ENCODE measurements at places on chromosomes 4 and X.

DNA sequence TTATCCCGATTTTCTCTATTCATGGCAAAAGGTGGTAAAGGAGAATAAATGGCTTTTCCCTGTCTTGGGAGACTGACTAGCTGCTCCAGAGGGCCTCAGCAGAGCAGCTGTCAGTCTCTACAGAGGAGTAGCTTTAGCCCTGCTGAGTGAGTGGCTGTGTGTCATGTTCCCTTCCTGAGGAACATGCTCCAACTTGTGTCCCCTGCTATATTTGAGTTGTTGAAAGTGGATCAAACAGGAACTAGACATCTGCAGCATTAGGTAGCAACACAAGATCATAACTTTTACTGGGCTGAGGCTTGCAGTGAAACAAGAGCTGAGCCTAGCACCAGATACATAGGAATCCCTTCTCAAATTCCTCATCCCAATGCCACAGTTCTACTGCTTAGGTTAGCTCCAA, 26.7 kb upstream of the PLAC1 start:
- DNase-seq = no peak

GRCh38 chr4:128573781-128574508, 235.6 kb upstream of the JADE1 start:
- DNase-seq = peak; percentile 63

DNA sequence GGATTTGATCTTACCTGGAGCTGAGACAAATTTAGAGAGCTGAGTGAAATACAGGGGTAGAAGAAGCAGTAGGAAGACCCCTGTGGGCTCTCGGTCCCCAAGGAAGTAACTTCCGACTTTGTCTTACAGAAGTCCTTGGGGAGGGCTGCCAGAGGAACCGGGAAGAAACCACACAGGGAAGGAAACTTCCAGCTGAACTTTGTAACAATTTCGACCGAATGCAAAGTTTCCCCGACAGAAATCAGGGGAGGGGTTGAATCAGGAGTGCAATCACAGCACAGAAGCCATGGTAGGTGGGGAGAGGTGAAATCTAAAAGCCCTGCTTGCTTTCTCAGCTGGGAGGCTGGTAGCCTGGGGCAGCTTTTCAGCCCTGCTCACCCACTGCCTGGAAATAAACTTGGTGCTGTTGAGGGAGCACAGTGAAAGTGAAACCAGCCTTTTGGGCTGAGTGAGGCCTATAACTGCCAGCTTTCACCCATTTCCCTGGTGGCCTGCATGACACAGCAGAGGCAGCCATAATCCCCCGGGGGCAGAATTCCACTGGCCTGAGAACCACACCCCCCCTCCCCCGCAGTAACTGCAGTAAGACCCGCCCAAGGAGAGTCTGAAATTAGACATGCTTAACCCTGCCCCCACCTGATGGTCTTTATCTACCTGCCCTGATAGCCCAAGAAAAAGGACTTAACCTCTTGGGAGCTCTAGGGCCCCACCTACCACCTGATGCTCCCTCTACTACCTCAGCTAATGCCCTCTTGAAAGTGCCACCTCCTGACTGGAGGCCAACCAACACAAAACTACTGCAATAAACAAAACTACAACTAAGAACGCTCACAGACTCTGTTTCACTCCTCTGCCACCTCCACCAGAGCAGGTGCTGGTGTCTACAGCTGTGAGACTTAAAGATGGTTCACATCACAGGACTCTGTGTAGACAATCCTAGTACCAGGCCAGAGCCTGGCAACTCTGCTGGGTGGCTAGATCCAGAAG, 248.2 kb downstream of the PARM1 start:
- DNase-seq = no peak

DNA sequence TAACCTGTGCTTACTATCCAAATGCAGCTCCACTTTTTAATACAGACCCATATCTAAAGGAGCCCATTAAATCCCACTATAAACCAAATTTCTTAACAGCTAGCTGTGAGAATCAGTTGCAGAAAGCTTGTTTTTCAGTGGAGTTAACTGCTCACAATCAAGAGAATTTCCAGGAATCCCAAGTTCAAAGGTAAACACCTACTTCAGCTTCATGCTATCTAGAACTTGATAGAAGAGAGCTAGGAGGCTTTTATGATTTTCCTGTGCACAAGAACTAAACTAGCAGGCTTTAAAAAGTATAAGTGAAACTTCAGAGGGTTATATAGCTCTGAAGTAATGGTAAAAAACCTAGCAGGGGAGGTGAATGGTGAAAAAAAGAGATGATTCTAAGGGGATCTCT, 96.2 kb upstream of the PABPC4L start:
- no peak for DNase-seq

DNA sequence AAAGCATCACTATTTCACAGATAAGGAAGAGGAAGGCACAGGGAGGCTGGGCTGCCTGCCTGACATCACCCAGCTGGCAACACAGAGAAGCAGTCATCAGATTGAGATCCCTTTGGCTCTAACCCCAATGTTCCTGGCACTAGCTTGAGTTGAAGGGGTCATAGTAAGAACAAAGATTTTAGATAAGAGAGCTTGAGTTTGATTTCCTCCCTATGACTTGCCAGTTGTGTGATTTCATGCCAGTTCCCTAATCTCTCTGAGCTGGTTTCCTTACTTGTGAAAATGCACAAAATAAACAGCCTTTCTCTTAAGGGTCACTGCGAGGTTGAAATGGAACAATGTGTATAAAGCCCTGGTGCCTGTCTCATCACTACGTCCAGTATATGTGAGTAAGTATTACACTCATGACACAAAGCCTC, 475.4 kb upstream of the HS3ST1 start:
- no peak for DNase-seq

DNA sequence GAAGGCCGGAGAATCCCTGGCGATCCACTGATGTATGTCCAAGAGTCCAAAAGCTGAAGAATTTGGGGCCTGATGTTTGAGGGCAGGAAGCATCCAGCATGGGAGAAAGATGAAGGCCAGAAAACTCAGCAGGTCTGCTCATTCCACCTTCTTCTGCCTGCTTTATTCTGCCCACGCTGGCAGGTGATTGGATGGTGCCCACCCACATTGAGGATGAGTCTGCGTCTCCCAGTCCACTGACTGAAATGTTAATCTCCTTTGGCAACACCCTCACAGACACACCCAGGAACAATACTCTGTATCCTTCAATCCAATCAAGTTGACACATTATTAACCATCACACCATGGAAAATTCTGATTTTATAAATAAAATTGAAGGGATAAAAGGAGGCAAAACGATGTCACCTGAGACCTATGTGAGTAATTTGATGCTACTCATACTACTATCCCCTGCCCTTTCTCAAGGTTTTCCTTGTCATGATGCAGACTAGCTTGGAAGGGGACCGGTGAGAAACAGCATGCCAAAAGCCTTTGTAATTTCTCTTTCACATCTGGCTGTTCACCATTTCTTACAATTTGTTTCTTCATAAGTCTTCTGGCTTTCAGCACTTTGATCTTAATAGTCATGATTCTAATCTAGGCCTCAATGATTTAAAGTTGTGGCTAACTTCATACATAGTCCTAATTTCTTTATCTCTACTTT, 9.7 kb upstream of the PYURF start:
- DNase-seq = peak; percentile 24

GRCh38 chr4:4481399-4481994, 60.4 kb downstream of the STX18 start:
- DNase-seq = no peak

DNA sequence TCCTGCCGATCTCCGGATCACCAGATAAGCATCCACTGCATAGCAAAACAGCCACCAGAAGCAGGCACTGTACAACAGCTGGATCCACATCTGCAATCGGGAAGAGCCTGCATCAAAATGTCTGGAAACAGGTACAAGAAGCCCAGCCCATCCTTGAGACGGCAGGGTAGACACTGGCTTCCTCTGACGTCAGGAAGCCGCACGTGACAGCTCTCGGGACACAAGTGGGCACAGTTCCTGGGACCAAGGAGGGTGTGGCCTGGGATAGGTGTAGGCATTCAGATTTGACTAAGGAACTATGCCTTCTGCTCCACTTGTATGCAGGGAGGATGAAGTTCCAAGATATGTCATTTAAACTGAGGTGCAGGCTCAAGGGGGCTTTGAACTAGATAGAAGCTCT, 6.3 kb downstream of the GPR143 start:
- no peak for DNase-seq

GRCh38 chr4:39330353-39330752, 35.8 kb downstream of the RFC1 start:
- no peak for DNase-seq

DNA sequence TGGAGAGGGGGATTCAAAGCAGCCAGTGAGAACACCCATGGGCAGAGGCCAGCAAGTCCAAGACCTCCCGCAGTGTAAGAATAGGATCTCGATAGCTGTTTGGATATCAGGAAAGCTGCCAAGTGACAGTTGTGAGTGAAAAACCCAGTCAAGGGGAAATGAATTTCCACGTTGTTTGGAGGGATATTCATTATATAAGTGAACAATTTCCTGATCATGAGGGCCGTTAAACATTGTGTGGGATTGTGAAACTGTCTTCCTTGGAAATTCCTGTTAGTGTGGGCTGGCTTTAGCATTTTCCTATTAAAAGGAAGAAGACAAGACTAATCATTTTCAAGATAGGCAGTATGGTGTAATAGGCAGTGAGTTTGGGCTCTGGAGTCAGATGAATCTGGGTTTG, 15.0 kb downstream of the CLDN2 start:
- no peak for DNase-seq

DNA sequence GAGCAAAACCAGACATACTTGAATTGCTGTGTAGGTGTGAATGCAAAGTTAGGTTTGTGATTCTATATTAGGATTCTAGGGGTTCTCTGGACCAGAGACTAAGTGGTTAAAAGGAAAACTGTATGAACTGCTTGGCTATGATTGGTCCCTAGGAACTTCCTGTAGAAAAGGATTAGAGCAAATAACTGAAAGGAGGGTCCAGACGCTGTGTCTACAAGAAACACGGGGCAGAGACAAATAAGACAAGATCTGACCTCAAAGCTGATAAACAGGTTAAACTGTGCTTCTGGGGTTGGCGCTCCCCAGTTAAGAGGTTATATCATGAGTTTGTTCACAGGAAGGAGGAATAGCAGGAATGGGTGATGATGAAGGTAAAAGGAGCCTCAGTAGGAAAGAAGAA, 183.6 kb downstream of the MGST2 start:
- DNase-seq = no peak

GRCh38 chr4:88807499-88807898, 109.9 kb upstream of the NAP1L5 start:
- no peak for DNase-seq

- DNase-seq = no peak
Measured at GRCh38 chr4:156084373-156084772, 130.7 kb upstream of the CTSO start.

GRCh38 chr4:126756050-126756829, 876.5 kb upstream of the INTU start:
- no peak for DNase-seq

DNA sequence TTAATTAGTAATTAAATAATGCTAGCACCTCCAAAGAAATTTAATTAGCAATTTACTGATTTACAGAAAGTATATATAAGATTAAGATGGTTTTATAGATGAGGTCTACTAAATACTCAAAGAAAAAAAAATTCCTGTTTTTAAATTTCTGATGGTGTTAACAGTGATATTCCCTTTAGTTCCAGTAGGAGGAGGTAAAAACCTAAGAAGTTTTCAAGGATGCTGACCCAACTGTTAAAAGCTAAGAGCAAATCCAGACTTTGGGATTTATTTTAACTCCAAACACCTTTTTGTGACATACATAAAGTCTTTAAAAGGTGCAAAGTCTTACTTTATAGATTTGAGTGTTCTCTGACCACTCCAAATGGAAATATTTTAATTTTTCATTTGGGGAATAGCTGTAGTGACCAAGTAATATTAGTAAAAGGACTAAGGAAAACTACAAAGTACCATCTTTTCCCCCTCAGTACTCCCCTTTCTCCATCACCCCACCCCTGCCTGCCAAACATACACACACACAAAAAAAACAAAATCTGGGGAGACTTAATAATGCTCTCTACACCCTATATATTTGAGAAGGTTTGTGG, 34.2 kb upstream of the CSN1S1 start:
- no peak for DNase-seq

GRCh38 chr4:5971078-5971450, 47.2 kb downstream of the C4orf50 start:
- DNase-seq = no peak

- no peak for DNase-seq
Measured at GRCh38 chr4:170325599-170325998, 235.8 kb upstream of the AADAT start.

DNA sequence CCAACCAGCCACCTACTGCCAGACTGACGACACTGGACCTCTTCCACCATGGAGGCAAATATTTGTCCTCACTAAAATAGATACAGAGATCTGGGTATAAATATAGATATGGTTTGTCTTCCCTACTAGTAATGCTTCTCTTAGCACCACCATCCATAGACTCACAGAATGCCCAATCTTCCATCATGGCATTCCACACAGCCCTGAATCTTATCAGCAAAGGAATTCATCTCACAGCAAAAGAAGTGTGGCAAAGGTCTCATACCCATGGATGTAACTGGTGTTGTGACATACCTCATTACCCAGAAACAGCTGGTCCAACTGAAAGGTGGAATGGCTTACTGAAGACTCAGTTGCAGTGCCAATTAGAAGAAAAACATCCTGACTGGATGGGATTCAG, 47.2 kb upstream of the HS6ST2 start:
- no peak for DNase-seq

GRCh38 chrX:15718283-15718970, 19.6 kb upstream of the CA5B start:
- no peak for DNase-seq

GRCh38 chrX:116285501-116285900, 115.0 kb downstream of the AGTR2 start:
- DNase-seq = no peak

DNA sequence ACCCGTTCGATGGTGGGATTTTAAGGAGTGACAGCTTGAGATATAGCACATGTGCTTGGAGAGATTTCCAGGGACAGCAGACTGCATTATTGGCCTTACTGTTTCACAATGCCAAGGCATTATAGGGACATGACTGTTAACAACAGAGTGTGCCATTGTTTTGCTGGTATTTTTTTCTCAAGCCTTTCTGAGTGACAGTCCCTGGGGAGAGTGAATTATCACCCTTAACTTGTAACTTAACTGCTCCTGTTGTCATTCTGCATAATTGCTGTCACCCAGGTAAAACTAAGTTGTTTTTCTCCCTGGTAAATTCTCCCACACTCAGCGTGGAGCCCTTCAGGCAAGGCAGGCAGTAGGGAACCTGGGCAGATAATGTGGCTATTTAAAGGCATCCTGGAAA, 989.2 kb upstream of the LCORL start:
- DNase-seq = no peak

- peak; percentile 63 for DNase-seq
Measured at GRCh38 chr4:149164282-149164681, 651.4 kb downstream of the IQCM start.

- DNase-seq = no peak
Measured at GRCh38 chrX:40266490-40267333, 169.0 kb upstream of the BCOR start.

GRCh38 chrX:15574017-15574416, 26.7 kb downstream of the ACE2 start:
- DNase-seq = no peak

GRCh38 chr4:74583089-74583700, 138.3 kb downstream of the AREG start:
- no peak for DNase-seq

- DNase-seq = peak; percentile 71
Measured at GRCh38 chr4:92969650-92970379, 666.0 kb downstream of the GRID2 start.

- DNase-seq = no peak
Measured at GRCh38 chrX:148457279-148457678, 43.1 kb upstream of the AFF2 start.

GRCh38 chrX:100315566-100315965, 94.5 kb downstream of the PCDH19 start:
- no peak for DNase-seq
